ENCODE measurements at places on chromosomes 2 and 18.

DNA sequence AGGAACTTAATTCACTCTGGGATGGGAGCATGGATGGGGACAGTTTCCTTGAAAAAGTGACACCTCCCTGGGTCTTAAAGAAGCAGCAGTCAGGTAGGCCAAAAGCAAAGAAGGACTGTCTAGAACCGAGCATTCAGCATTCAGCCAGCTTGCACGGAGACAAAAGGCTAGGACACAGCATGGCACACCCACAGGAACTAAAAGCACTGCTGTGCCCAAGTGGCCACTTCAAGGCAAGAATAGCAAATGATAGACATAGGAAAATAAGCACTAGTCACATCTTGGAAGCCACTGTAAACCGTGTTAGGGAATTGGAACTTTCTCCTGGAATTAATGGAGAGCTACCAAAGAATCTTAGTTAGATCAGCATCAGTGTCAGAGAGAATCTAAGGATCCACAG, 47.0 kb downstream of the LRP2 start:
- no peak for DNase-seq

DNA sequence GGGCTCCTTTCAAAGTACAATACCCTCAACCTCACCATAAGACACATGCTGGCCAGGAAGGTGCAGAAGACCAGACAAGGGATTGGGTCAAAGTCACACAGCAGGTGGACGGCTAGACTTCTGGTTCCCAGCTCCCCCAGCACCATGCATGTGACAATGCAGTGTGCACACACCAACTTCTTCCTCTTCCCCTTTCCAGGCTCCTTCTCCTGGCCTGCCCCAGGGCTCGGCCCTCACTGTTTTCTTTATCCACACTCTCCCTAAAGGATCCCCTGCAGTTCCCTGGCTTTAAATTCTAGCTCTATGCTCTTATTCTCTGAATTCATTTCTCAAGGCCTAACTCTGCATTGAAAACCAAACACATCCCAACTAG, 82.3 kb downstream of the LOXHD1 start:
- DNase-seq = no peak

DNA sequence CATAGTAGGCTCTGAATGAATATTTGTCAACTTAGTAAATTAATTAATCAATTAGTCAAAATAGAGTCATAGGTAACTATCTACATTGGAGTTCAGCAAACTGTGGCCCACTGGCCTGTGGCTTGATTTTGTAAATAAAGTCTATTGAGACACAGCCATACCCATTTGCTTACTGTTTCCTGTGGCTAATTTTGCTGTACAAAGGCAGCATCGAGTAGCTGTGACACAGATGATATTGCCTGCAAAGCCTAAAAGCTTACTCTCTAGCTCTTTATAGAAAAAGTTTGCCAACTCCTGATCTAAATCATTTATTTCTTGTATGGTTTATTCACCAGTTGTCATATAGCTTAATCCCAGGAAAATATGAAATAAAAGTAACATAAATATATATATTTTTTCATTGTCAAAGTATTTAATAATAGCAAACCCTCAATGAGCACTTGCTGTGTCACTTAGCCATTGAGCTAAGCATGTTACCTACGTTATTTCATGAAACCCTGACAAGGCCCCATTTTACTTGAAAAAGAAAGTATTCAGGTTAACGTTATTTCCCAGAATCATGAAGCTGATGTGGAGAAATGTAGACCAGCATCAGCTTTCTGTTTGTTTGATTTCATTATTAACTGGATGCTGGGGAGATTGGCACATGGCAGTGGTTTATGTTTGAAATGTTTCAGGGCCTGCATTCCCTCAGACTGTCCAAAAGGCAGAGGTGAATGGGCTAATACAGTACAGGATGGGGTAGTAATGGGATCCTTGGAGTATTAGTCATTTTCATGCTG, 69.6 kb downstream of the ICOS start:
- no peak for DNase-seq

- DNase-seq = no peak
These were observed 4.3 kb downstream of the TNP1 start for GRCh38 chr2:216855605-216856004.

GRCh38 chr2:238235331-238235732, 4.5 kb downstream of the HES6 start:
- no peak for DNase-seq

- DNase-seq = no peak
These were observed 29.9 kb upstream of the ALKAL2 start for GRCh38 chr2:317501-318424.

DNA sequence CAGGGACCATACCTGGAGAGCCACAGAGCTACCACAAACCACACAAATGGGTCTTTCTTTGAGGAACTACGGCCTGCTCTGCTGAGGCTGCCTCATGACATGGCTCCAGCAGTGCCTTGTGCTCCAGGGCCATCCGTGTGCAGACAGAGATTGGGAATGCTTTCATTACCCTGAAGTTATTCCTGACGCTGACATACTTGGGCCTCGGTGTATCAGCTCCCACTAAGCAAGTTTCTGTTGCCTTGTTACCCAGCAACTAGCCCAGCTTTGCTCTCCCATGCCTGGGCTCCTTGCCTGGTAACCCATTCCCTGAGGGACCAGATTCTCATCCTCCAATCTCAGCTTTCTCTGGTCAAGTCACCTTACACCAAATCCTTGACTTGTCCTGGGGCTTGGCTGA, 80.3 kb upstream of the FZD7 start:
- DNase-seq = no peak

GRCh38 chr18:31555971-31556747, 35.5 kb upstream of the TTR start:
- no peak for DNase-seq

GRCh38 chr2:149041482-149041881, 3.0 kb downstream of the LYPD6B start:
- DNase-seq = no peak

GRCh38 chr2:11938196-11938595, 191.8 kb downstream of the LPIN1 start:
- no peak for DNase-seq

DNA sequence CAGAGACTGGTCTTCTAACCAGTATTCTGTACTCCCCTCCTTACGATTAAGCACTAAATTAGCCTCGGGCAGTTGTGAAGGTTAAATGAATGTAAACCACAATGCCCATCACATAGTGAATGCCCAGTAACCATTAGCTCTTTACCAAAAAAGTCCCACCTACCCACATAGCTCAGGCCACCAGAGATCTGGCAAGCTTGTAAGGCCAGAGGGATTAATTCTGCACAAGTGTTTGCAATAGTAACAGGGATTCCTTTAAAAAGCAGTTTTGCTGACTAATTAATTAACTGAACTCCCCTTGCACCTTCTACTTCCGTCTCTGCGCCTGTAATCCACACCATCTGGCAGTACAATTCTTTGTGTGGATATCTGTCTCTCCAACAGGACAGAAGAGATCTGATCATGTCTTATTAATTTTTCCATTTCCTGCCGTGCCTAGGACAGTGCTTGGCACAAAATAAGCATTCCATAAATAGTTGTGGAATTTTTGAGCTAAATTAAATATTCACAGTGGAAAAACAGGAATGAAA, 36.2 kb upstream of the IGFBP2 start:
- DNase-seq = no peak

DNA sequence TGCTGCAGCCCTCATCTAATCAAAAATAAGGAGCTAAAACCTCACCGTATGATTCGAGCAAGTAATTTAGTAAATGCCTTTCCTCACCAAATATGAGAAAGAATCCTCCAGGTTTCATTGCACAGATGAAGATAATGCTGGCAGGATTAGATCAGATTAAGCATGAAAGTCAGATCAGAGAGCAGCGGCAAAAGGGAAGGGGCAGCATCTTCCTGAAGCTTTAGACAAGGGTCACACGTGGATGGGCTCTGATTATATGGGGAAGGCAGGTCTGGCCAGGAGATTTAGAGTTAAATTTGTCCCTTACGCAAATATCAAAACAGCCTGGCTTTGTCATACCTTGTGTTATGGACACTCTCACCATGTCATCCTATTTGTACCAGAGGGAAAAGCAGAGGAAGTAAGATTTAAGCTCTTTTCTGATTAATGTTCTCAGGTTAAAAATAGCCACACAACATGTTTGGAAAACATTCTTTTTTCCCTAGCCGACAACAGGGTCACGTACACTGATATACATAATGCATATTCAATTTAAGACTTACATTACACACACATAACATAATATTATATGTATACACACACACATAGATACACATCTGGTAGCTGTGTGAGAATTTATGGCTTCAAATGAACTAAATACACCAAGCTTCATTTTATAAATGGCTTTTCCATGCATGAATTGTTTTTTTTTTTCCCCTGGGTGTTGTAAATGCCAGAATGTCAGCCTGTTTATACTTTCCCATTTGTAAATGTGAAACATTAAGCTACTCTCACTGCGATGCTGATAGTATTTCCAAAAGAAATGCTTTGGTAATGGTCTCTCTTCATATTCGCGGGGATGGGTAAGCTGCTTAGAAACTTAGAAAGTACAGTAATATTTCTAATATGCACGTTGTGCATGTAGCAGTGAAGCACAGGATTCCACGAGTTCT, 196.3 kb upstream of the SIX3 start:
- no peak for DNase-seq

GRCh38 chr2:158502974-158503373, 46.2 kb downstream of the PKP4 start:
- no peak for DNase-seq

DNA sequence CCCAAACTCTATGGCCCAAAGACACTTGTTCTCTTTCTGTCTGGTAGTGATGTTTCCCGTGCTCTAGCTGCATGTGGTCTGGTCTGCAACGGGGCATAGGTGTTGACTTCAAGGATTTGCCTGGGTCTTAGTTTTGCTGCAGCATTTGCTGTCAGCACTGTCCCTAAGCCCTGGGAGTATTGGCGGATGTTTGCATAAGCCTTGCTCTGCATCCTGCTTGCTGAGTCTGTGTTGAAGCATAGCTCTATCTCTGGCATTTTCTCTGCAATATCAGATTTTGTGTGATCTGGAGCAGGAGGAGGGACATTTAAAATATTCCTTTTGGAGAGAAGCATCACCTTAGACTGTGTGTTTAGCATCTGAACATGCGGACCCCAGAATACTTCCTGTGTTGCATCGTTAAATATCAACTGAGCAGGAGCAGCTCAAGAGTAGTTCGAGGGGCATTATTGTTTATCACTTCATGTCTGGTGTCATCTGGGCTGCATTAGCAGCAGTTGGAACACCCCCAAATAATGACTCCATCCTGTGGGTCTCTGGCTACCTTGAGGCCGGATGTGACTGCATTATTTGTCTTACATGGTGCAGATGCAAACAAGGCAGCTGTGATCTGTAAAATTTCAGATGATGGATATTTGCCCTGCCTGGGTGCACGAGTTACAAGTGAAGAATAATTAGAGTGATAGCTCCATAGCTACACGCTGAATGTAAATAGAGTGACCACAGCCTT, 231.7 kb downstream of the TRIB2 start:
- no peak for DNase-seq

GRCh38 chr2:20625491-20626391, 25.2 kb downstream of the HS1BP3 start:
- DNase-seq = no peak

DNA sequence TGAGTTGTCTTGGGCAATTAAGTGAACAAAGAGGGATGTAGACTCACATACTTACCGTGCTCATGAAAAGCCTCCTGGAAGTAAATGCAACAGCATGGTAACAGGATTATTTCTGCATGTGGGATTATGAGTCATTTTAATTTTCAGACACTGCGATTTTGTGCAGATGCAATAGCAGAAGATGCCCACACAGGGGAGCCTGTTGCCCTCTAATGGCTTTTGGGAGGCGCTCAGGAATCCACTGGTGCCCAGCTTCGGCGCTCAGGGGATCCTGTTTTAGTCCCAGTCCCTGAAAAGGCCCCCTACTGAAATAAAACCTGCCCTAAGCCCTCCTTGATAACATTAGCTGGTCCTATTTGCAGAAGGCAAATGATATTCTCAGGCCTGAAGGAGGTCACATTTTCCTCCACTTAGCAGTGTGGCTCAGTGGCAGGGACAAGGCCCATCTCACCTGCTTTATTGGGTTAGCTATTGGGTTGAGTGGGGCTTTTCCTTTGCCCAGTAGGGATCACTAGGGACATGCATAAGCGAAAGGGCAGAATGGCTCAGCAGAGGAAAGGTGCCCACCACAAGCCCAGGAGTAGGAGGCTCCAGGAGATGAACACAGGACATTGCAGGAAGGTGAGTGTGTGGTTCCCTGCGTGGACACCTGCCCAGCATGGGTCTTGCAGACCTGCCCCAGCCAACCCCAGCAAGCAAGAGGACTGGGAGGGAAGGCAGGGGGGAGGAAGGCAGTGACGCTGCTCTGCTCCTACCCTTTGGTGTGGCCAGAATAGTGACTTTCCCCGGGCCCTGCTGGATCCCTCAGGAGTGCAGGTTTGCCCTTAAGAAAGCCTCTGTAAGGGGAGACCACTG, 26.5 kb upstream of the KCNS3 start:
- DNase-seq = no peak

GRCh38 chr18:22106536-22107292, 62.7 kb upstream of the GATA6 start:
- DNase-seq = no peak

DNA sequence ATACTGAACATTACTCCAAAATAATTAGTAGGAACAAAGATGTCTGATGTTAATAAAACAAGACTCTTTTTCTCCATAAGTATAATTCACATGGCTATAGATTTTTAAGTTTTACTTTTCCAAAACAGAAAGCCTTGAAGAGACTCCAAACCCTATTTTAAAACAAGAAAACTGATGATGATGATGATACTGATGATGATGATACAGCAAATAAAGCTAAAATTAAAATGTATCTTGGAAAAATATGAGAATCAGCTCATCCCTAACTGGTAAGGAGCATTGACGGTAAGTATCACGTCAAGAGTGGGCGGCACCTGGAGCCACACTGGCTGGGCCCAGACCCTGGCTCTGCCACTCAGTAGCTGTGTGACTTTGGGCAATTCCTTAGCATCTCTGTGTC, 39.6 kb downstream of the ID2 start:
- no peak for DNase-seq

DNA sequence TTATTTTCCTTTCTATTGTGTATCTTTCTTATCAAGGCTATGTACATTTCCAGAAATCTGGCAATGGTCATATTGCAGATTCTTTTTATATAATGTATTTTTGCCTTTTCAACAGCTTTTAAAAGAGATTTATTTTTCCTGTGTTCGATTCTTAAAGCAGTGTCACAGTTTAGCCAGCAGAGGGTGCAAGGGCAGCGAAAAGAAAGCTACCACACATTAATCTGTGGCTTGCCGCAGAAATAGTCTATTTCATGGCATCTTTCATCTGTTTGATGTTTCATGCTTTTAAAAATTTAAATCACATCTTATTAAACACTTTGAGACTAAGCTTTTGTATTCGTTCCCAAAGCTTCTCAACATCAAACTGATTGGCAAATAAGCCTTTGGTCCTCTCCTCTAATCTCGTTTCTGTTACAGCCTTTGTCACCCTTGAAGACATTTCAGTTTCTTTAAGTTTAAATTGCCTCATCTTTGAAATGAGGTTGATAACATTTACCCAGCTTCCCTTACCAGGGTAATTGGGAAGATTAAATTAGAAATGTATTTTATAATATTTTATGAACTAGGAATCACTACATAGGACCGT, 73.3 kb downstream of the PIK3C3 start:
- no peak for DNase-seq

Data from activated gamma-delta T cell (primary cell).